ENCODE measurements at places on chromosomes 4 and X. TPM values are rescaled to one million over a fixed set of nuclear protein-coding genes. Genes with fewer than 3 reads are reported as not detected.

The TRPC5OS gene
- total RNA-seq: 0.22 TPM

The GRIA2 gene
- total RNA-seq: not detected

The USP11 gene
- total RNA-seq: 30.9 TPM

The SEPTIN6 gene
- total RNA-seq: 20.2 TPM

The GAGE12G gene
- not detected for total RNA-seq

The SMIM31 gene
- not detected for total RNA-seq

The RPS6KA6 gene
- 6.2 TPM for total RNA-seq

Data from Karpas-422 (cell line).